ENCODE measurements at places on chromosomes 2 and 18.

- no peak for DNase-seq
These were observed at the start of gene INPP1 for GRCh38 chr2:190343536-190344275. INPP1 (plus strand) TSS chr2:190343589; CDS start chr2:190360103, 16,514 bp downstream.

- DNase-seq, result no peak
These were observed 263.4 kb downstream of the PTPRM start for GRCh38 chr18:7830468-7830867.

DNA sequence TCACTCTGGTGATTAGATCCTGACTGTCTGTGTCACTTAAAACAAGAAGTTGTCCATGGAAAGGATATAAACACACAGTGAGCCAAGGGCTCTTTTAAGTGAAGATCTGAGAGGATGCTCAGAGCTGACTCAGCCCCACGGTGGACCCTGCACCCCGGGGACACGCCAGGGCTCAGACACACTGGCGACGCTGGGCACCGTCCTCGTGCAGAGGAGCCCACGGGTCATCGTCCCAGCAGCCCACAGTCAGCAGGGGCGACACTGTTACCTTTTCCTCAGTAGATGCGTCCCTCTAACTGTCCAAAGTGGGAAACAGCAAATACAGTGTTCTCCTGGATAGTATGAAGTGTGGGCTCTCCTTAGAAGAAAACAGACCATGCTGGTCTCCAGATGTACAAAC is 225.6 kb downstream of the HDAC4 start:
- DNase-seq, result no peak

GRCh38 chr2:71603851-71604725 is 150.7 kb downstream of the DYSF start:
- DNase-seq, result no peak

DNA sequence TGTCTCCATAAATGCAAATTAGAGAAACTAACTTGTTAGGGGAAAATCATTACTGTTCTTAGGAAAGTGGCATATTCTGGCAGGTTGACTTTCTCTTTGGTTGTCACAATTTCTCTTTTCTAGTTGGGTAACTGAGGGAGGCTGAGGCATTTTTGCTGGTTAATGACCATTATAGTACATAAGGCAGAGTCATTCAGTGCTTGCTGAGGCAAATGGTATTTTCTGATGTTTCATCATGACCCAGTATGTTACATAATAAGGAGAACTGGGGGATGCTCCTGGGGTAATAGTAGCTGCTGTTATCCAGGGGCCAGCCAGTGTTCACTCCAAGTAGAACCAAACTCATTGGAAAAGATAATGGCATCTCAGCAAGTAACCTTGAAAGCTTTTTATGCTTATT is 62.3 kb downstream of the ITGA6 start:
- DNase-seq, result no peak

GRCh38 chr2:58928973-58929372 is 687.8 kb upstream of the FANCL start:
- no peak for DNase-seq

DNA sequence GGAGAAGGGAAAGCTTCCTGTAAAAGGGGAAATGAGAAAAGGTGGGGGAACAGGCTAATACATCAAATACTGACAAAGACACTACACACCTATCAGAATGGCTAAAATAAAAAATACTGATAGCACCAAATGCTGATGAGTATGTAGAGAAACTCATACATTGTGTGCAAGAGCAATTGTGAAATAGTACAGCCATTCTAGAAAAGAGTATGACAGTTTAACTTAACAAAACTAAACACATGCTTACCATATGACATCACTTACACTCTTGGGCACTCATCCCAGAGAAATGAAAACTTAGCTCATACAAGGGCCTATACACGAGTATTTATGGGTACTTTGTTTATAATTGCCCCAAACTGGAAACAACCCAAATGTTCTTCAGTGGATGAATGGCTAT is 53.4 kb downstream of the ZNF638 start:
- DNase-seq, result no peak

DNA sequence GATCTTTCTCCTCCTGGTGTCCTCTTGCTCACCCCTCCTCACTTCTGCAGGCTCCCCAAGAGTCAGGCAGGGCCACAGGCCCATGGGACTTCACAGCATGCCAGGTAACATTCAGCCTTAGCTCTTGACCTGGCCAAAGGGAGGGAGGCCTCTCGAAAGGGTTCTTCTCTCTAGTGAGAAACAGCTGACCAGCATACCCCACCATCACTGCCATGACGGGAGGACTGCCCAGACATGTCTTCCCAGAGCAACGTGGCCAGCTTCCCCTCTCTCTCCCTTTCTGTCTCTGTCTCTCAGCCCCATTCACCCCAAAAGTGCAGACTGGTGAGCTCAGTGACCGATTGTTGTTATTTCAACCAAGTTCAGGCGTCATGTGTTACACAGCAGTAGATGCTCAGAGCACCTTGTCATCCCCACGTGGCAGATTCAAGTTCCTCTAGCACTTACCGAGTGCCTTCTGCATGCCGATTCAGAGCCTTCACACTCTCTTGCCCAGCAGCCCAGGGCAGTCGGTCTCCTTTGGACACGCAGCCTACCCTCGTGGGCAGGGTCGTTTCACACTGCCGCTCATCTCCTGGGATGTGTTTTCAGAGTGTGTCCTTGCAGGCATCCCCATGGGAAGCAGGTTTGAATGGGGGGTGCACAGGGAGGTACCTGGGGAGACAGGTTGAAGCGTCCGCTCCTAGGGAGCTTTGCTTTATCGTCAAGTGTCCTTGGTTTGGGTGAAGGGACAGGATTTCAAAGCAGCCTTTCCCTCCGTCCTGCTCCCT is 259.9 kb downstream of the NDUFA10 start:
- DNase-seq, result no peak

DNA sequence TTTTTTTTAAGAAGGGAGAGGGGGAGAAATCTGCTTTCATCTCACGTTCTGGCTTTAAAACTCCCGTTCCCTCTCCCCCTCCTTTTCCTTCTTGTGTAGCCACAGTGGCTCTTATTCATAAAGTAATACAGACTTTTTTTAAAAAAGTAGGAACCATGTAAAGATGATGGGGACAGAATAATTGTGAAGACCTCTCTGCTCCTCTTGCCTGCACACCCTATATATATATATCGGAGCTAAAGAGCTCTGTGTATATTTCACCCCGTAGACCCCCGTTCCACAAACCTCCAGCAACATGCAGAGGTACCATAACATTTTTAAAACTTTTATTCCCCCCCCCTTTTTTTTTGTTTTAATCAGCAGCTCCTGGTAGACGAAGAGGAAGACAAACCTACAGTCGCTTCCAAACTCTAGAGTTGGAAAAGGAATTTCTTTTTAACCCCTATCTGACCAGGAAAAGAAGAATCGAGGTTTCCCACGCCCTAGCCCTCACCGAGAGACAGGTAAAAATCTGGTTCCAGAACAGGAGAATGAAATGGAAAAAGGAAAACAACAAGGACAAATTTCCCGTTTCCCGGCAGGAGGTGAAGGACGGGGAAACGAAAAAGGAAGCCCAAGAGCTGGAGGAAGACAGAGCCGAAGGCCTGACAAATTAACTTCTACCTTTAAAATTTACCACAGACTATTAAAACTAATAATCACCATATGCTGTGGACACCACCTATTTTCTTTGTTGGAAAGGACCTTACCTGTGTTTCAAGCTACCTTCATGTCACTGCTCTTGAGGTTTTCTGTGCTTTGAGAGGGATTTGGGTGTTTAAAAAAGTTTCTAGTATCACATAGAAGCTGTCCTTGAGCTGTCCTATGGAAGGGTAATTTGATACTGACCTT is 1.7 kb downstream of the HOXD8 start:
- no peak for DNase-seq

DNA sequence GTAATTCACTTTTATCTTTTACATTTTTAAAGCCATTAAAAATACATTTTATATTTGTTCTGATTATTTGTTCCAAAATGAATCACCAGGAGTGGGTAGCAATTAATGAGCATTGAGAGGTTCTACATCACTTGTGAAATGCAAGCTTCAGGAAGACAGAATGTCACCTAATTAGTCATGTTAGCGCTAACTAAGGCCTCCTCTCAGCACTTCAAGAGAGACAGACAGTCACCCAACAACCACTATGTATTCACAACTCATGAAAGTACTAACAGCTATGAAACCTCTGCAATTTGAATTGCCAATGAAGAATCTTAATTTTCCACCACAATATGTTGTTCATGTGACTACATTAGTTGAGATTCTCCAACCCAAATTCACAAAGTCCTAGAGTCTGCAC is 611.0 kb downstream of the KCNJ3 start:
- DNase-seq, result no peak

- DNase-seq, result no peak
These were observed 38.2 kb downstream of the ACVR1 start for GRCh38 chr2:157837851-157838441.

DNA sequence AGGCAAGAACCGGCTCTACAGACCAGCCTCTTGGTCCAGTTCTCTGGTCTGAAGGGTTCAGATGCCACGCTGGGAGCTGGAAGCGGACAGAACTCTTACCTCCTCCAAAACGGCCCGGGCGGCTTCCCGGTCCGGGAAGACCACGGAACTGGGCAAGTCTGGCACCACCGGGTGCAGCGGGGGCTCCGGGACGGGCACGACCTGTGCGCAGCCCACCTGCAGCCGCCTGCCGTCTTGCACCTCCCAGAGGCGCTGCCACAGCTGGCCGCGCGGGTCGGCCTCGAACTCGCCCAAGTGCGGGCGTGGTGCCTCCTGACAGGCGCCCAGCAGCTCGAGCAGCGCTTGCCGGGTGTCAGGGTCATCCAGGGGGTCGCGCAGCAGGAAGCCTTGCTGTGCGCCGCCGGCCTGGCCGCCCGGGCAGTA is 773 bp downstream of the CMPK2 start:
- no peak for DNase-seq

DNA sequence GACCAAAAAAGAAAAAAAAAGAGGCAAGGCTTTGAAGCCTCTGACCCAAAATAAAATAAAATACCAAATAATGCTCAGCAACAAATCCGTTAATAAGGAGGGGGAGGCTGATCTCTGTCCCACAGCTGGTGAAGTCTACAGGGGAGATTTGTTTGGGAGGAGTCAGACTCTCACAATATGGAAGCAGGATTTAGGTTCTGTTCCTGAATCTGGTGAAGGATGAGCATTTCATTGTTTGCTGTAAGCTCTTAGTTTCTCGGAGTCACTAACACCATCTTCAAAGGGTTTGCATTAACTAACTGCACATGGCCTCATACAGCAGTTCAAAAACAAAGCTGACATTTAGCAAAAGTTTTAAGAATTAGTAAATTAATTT is 339.4 kb upstream of the TNP1 start:
- DNase-seq, result no peak

DNA sequence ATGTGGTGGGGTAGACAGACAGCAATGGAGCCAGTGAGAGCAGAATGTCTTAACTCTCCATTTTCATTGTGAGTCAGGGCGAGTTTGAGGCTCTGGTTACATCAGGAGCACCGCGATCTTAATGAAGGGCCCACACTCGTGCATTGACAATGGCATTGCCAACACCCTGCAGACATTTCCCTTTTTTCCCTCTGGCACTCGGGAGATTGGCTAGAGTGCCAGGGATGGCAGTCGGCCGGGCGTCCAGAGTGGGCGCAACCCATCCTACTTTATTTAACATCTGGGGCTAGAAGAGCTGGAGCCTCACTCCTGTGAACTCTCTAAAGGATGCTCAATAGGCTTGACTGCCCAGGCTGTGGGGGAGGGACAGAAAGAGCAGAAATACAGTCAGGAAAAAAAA is 9.7 kb downstream of the PROKR1 start:
- no peak for DNase-seq

GRCh38 chr2:71851094-71851750 is 296.4 kb downstream of the CYP26B1 start:
- no peak for DNase-seq

DNA sequence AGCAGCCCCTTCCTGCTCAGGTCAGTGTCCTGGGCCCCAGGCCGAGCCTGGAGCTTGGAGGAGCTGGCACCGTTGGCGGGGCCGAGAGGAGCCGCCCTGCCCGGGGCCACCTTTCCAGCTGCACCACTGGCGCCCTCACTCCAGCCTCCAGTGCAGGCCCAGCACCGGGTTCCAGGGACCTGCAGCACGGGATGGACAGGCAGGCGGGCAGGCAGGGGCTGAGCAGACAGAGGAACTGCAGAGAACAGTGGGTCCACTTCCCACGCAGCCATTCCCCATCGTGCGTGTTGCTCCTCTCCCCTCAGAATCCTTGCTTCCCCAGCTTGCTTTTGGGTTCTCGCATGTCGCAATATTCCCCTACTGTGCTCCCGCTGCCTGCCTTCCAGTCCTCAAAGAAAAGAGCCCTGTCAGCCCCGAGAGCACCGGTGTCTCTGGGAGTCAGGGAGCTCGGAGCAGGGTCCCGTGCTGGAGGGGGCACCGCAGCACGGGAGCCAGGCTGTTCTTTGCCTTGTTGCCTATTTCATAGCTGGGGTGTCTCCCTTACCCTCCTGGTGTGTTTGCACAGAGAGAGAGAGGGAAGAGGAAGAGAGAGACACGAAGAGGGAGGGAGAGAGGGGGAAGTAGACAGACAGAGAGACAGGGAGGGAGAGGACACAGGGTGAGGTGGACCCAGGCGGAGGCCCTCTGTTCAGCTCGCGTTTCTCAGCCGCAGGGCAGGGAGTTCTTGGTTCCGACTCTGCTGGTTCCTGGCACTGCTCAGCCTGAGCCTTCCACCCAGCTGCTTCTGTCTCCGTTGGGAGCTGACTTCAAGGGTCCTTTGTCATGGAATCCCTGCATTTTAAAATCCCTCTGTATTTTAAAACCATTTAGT is 126.0 kb downstream of the MBP start:
- DNase-seq, result no peak

DNA sequence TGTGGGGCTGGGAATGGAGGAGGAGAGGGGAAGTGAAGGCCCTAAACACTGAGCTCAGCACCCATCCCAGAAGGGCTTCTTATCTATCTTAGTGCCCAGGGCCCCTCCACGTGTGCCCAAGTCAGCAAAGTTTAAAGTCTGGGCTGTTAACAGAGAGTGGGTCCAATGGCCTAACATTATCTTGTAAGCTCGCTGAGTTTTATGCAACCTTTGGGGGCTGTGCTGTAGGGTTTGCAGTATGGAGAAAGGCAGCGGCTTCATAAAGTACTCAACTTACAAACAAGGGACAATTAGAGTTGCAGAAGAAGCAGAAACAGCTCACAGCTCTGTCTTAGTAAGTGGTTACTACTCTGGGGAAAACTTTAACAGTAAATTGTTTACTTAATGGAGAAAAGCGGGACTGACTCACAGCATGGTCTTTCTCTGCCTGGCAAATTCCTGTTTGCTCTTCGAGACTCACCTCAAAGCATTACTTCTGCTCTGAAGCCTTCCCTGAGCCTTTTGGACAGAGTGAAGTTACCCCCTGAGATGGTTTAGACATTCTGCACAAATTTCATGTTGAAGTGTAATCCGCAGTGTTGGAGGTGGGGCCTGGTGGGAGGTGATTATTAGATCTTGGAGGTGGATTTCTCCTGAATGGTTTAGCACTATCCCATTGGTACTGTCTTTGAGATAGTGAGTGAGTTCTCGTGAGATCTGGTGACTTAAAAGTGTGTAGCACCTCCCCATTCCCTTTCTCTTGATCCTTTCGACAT is 9.0 kb downstream of the ENOSF1 start:
- DNase-seq, result no peak

DNA sequence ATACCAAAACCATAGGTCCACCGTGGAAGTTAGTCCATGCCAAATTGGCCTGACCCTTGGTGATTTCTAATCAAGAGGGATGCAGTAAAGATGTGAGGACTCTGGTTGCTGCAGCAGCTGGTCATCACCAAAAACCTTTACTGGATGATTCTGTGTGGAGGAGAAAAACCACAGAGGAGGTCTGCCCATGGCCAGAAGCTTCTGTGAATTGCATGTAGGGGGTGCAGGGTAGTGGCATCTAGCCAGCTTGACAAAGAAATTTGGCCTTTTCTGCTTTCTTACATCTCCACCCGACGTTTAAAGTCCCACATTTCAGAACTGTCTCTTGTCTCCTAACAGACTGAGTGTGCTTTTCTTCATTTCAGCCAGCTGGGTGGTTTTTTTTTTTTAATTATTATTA is 180.0 kb downstream of the TPGS2 start:
- no peak for DNase-seq
